ENCODE measurements at places on chromosomes 6 and 20.

DNA sequence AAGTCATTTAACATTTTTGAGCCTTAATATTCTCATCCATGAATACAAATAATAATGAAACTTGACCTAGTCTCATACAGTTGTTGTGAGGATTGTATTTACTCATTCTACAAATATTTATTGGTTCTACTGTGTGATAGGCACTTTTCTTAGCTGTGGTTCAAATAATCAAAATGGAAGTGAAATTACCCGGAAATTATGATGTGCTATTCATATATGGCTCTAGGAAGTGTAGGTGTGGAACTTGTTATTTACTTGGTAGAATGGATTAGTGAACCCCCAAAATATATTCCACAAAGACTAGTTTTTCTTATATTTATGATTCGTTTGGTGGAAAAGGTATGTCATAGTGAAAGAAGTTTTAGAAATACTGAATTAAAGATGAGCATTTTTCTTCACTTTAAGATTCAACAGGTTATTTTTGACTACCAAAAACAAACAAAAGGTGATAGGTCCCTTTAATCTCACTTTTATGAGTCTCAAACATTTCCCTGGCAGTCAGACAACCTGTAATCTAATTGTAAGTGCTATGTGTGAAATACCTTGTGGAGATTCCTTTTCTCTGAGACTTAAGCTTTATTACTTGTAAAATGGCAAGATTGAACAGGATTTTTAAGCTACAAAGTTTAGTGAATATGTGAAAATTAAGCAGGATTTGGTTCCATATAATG is 77.8 kb downstream of the STXBP5 start:
- no peak for DNase-seq

GRCh38 chr20:53826597-53827291 is 233.1 kb upstream of the ZNF217 start:
- no peak for DNase-seq

- DNase-seq: no peak
Measured at GRCh38 chr6:85576476-85576875, 17.2 kb downstream of the SNX14 start.

GRCh38 chr20:30484749-30485070 is 772.8 kb upstream of the DEFB115 start:
- no peak for DNase-seq

DNA sequence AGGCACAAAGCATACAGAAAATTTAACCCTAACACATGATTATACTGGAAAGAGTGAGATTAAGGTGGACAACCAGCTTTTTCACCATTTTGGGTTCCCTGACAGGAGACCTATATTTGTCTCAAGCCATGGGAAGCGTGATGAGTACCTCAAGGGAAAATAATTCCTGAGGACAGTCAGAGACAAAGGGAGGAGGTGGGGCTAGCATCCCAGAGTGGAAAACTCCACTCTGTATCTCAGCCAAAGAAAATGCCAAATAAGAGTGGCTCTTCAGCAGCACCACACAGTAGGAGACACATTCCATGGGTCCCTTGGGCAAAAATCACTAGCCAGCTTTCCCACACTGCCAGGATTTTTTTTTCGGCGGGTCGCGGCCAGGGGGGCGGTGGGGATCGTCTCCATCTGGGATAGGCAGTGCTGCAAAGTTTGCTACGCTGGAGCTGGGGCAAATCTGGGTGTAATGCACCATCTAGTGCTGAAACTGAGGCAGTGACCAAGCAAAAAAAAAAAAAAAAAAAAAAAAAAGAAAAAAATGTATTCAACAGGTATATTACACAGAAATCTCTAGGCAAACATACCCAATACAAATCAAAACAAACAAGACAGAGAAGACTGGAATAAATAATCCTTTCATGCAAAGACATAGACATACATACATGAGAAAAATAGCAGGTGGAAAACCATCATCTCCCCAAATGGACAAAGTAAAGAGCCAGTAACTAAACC is 77.3 kb upstream of the SLC35F1 start:
- peak; percentile 74 for DNase-seq

DNA sequence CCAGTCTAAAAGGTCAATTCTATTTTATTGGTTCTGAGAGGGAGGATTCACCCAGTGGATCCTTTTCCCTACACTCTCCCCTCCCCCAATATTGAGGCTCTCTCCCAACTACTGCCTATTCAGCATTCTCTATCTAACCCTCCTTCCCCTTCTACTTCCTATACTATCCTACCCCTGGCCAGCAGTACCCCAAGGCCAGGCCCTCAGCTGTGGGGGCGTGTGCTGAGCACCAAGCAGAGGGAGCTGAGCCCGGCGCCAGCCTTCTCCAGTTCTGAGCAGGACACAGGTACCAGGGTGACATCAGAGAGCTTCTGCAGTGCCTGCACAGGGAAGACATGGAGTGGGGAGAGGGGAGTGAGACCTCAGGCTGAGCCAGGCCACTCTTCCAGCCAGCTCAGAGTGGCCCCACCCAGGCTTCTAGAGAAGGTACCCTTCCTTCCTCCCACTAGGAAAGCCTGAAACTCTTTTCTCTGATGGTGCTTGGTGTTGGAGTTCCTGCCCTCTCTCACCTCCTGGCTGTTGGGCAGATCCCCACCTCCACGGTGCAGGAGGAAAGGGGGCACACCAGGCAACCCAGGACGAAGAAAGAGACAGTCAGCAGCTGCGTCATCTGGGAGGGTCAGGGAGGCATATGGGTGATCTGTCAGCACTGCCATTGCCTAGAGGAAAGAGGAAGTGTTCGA is 1.9 kb downstream of the DDAH2 start:
- no peak for DNase-seq

DNA sequence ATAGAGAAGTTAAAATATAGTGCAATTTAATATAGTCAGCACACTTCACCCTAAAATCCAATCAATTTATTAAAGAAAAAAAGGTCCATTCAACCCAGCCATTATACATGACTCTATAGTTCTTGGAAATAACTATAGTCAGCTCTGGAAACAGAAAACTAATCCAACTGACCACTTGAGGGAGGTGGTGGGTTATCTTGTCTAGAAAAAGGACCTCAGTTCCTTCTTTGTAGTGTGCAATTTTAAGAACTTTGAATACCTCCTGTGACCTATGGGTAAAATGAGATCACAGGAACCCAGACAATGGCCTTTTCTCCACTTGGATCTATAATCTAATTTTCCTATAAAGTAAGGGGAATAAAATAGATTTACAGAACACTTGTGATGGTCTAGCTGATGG is 163.6 kb upstream of the CENPW start:
- no peak for DNase-seq

- DNase-seq: peak; percentile 2
Measured at GRCh38 chr6:68880050-68880813, 245.2 kb downstream of the ADGRB3 start.

GRCh38 chr20:34124469-34125249 is 12.6 kb upstream of the EIF2S2 start:
- DNase-seq: no peak

- DNase-seq: no peak
Measured at GRCh38 chr6:119061215-119061614, 17.2 kb downstream of the FAM184A start.

GRCh38 chr6:26432627-26433201 is 7.6 kb upstream of the BTN3A3 start:
- DNase-seq: peak; percentile 74

- no peak for DNase-seq
Measured at GRCh38 chr20:31723069-31723318, 326 bp upstream of the BCL2L1 start.

DNA sequence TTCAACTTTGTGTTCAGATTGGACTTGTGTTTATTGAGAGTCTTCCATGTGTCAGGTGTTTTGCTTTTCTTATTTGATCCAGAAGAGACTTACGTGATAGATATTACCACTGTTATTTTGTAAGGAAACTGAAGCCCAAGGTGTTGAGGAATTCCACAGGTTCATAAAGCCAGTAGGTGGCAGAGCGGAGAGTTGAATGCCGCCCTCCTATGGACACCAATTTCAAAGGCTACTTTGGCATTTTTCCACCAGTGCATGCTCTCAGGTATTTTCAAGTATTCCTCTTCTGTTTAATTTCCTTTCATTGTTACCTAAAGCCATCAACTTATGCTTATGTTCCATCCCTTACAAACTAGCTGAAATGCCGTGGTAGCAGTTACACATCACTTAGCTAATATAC is 14.0 kb upstream of the COL10A1 start:
- no peak for DNase-seq

DNA sequence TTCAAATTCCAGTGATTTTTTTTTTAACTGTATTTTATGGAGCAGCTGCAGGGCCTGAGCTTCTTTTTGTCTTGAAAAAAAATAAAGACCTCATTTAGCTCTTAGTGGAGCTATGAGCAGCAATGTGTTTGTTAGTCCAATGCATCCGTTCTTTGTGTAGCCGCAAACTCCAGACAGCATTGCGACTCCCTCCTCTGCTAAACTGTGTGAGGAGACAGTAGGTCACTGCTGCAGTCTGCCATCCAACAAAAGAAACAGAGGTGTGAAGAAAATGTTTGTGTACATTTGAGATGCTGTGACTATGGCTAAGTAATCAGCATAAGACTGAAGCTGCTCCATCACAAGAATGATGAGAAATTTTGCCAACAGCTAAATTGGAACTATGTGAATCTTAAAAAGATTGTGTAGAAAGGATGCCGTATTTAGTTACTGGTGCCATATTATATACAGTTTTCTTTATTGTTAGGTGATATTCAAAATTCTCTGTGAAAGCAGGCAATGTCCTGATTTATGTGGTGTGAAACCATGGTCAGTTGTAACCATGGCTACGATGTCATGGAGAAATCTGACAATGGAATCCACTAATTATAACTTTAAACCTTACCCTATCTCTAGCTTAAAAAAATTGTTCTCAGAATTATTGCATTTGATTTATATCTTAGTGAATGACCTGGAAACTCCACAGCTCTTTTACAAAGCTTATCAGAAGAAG is 428.8 kb upstream of the EPHA7 start:
- DNase-seq: no peak

GRCh38 chr20:25288291-25289181 is 40.7 kb downstream of the PYGB start:
- no peak for DNase-seq

- DNase-seq: no peak
Measured at GRCh38 chr6:135073217-135073616, 18.6 kb upstream of the HBS1L start.

GRCh38 chr6:30322527-30323501 is 3.9 kb upstream of the TRIM39 start:
- DNase-seq: peak; percentile 58

- no peak for DNase-seq
Measured at GRCh38 chr20:3712279-3712873, at the start of gene SIGLEC1. TSS of gene SIGLEC1 (minus strand) at chr20:3712600. CDS start at chr20:3707128, 5,472 bp downstream.

DNA sequence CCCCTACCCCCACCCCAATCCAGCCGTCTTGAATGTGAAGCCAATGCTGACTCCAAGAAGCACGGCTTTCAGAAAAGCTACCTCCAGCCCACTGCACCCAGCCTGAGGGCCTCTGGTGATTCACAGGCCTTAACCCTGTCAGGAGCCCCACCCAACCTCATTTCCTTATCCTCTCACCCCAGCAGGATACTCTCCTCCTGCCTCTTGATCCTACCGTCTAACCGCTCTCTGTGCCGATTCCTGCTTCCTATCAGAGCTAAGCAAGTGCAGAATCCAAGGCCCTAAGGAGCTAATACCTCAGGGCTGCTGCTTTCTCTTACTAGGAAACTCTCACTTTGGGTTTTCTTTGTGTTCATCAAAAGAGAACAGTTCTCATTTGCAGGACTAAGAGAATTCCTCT is 47.2 kb downstream of the TRERF1 start:
- DNase-seq: peak; percentile 32

DNA sequence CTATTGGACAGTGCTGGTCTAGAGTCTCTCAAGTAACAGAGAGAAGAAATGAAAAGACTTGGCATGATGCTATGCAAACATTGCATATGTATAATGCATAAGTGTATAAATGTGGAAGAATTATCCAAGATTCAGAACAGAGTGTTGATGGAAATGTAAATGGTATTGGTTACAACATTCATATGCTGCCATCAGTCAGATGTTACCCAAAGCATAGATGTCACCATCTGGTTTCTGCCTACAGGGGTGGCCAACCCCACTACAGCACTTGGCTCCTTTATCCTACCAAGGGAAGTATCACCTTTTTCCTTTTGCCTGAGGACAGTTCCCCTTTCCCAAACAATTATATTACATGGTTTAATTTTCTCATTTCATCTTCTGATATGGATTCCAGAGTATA is 11.9 kb downstream of the POPDC3 start:
- DNase-seq: no peak

- peak; percentile 57 for DNase-seq
Measured at GRCh38 chr6:25499615-25500235, 152.3 kb upstream of the SCGN start.

- peak; percentile 80 for DNase-seq
Measured at GRCh38 chr6:2738373-2738979, 12.2 kb downstream of the MYLK4 start.

- DNase-seq: no peak
Measured at GRCh38 chr6:16700202-16700915, 60.9 kb downstream of the ATXN1 start.

DNA sequence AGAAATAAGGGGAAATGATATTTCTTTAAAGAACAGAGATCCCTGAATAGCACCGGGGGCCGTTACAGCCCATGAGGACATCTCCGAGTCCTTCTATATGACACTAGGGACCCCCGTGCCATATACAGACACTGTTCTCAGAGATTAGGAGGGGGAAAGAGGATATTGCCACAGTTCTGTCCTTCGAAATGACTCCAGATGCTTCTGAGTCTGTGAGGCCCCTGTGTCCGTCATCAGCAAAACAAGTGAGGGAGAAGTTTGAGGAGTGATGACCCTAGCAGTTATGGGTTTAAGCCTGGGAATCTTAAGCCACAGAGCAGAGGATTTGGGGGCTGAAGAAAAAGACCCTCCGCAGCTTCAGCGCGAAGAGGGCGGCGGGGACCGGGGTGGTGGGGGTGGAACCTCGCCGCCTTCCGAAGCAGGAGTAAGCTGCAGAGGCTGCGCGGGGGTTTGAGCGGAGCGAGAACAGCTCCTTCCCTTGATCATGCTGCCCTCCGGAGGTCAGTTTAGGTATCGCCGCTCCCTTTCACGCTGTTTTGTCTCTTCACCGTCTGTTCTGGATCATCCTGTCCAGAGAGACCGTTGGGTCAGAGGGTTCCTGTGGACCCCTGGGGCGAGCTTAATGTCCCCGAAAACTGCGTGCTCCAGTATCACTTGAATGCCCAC is 23.6 kb downstream of the VPS52 start:
- peak; percentile 94 for DNase-seq

- DNase-seq: no peak
Measured at GRCh38 chr20:830011-830521, 3.4 kb upstream of the FAM110A start.
